ENCODE measurements at places on chromosomes 2 and 18.

DNA sequence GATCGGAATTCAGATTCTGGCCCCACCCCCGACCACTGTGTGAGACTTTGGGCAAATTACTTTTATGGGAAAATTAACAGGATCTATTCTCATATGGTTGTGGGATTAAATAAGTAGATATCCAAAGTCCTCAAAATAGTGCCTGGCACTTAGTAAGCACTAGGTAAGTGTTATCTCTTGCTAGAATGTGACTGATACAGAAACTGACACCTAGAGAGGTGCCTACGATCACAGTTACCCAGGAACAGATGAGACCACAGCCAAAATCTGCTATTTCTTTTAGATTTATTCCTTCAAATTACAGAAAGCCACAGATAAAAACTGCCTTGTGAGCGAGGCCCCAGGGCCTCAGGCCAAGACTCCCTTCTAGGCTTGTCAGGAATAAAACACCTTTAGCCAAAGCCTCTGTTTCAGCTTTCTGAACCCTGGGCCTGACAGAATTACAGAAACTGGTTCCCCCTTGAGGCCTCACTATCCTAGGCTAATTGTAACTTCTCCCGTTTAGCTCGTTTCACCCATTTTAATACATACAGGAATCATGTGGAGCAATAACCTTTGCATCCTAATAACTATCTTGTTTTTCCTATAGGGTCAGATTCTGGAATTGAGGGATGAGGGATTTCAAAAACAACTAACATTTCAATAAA is 22.3 kb upstream of the CHMP1B start:
- DNase-seq, result no peak

DNA sequence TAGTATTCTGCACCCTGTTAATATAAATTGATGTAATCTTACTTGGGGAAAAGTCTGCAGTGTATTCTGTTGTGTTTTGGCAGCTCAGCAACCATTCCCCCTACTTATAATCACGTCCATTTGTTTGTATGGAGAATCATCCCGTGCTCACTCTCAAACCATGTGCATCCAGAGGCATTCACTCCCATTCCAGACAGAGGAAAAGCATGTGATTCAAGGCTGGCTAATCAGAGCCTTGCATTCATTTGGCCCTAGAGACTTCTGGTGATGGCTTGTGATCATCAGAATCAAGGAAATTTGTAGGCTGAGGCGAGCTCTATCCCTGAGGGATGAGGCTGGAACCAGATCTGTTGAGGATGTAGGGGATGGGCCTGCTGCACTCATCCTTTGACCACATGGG is 5.1 kb upstream of the WIPF1 start:
- no peak for DNase-seq

GRCh38 chr2:116833052-116833451 is 981.4 kb upstream of the DDX18 start:
- DNase-seq, result no peak

- no peak for DNase-seq
Measured at GRCh38 chr2:212409560-212409959, 129.0 kb downstream of the ERBB4 start.

DNA sequence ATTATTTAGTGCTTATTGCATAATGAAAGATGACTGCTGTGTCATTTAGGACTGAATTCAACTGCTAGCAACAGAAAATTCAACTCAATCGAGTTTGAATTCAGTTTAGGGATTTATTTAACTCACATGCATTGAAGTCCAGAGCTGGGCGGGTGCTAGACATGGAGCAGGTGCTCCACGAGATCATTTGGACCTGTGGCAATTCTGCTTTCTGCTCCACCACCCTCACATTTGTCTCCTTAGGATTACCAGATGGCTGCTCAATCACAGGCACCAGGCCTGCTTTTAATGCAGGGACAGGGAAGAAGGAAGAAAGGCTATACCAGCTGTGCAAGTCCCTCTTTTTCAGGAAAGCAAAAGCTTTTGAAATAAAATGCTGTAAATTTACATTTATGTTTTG is 572.9 kb upstream of the SLC8A1 start:
- DNase-seq, result no peak

- no peak for DNase-seq
Measured at GRCh38 chr2:133518700-133519344, 49.4 kb downstream of the NCKAP5 start.

GRCh38 chr2:139916822-139917221 is 1136.6 kb upstream of the NXPH2 start:
- DNase-seq, result no peak

DNA sequence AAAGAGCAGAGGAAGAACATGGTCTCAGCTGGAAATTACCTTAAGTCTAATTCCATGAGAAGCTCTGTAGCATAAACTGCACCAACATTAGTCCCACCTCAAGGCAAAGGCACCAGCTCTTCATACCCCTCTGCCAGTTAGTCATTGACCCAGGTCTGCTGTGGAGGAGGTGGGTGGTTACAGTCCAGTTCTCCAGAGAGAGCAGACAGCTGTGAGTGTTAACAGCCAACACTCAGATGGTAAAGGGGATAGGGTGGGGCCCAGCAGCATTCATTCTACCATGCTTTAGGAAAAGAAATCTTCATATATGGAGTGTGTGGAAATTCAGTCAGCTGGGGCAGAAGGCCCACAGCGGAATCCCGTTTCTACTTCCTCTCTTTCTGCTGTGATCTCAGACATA is 159.7 kb upstream of the FBXO11 start:
- DNase-seq, result no peak

GRCh38 chr2:18976168-18976961 is 382.1 kb downstream of the OSR1 start:
- DNase-seq, result no peak

DNA sequence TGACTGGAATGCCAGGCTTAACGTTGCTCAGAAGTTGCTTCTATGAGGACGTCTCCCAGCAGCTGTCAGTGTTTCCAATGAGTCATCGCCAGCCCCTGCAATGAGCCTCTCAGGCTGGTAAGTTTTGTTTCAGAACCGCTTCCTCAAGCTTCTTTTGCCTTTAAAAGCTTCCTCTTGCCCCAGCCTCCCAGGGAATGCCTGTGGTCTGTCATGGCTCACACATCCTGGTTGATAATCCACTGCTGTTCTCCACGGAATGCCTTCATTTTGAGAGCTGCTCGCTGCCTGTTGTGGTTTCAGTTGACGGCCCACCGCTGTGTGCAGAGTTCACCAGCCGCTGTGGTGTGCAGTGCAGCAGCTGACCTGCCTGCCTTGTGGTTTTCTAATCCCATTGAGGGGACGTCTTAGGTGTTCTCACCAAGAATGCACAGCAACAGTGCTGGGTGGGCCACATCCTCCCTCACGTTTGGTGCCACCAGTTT is 96.4 kb downstream of the RTP5 start:
- no peak for DNase-seq

DNA sequence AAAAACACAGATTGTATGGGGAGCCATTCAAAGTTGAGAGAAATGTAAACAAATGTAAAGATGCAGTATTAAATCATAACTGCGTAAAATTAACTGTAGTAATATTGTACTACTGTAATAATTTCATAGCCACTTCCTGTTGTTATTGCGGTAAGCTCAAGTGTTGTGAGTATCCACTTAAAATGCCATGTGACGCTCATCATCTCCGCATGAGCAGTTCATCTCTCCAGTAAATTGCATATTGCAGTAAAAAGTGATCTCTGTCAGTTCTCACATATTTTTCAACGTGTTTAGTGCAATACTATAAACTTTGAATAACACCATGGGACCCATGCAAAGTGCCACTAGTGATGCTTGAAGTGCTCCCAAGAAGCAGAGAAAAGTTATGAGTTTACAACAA is 41.8 kb upstream of the SP3 start:
- no peak for DNase-seq

GRCh38 chr18:74291472-74291770 is 342 bp downstream of the CYB5A start:
- no peak for DNase-seq

DNA sequence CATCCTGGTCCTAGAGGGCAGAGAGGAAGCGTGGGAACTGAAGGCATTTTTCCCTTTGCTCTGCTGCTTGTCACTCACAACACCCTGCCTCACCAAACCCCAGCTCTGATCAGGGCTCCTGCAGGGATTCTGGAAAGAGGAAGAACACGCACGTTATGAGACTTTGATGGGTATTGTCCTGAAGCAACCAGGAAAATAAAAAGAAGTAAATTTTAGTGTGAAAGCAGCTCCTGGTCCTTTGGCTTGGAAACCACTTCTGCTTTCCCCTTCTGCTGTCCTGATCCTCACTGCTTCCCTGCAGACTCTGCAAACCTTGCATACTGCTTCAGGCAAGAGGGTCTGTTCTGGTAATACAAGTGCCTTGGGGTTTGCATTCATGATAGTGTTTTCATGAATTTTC is 164.1 kb downstream of the SLC8A1 start:
- DNase-seq, result no peak

GRCh38 chr2:222959358-222959757 is 92.6 kb upstream of the KCNE4 start:
- DNase-seq, result no peak

GRCh38 chr18:37464257-37464656 is 101.3 kb downstream of the CELF4 start:
- no peak for DNase-seq

GRCh38 chr2:10686176-10686730 is 3.5 kb downstream of the NOL10 start:
- no peak for DNase-seq

DNA sequence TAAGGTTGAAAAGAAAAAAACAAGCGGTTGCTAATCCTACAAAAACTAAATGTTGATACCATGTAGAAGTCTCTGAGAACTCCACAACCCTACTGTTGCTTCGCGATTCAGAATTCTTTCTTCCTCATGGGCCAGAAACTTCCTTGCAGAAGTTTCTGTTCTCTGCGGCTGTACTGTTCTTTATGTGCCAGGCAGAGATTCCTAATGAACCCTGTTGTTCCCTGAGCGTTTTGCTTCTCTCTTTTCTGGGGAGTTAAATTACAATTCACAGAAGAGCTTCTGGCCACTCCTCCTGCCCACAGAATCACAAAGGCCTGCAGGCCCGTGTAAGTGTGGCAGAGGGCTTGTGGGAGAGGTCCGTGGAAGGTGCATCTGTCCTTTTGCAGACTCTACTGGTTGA is 1.8 kb upstream of the THNSL2 start:
- no peak for DNase-seq

DNA sequence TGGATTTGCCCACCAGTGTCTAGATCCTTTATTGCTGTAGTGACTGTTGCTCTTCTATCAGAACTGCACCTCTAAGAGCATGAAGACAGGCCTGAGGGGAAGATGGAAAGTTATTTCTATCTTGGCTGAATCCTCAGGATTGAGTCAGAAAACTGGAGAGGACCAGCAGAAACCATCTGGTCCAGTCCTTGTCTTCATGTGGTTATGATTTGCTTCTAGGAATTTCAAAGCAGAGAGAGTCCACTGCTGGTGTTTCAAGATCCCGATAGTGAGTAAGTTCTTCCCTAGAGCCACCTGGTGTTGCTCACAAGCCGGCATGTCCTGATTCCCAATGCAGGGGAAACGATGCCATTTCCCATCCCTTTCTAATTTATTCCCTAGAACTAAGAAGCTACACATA is 84.2 kb downstream of the NCKAP5 start:
- no peak for DNase-seq

DNA sequence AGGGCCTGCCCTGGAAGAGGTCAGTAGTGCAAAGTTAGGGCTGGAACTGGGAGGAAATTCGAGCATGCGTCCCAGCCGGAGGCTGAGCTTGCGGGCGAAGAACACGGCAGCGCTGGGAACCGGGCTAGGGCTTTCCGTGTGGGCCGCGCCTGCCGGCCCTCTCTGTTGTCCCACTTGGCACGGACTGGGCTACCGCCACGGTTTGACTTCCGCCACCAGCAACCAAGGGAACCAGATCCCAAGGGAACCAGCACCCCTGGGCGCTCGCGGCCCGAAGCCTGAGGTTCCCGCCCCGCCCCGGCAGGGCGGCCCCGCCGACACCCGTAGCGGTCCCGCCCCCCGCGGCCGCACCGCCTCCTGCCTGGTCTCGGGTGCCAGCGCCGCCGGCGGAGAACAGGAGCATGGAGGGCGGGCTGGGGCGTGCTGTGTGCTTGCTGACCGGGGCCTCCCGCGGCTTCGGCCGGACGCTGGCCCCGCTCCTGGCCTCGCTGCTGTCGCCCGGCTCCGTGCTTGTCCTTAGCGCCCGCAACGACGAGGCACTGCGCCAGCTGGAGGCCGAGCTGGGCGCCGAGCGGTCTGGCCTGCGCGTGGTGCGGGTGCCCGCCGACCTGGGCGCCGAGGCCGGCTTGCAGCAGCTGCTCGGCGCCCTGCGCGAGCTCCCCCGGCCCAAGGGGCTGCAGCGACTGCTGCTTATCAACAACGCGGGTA is at the start of gene SPR:
SPR (plus strand) TSS at position 377 of the 708 bp plus-strand sequence; CDS start at position 402, 25 bp downstream.
- DNase-seq, result peak; percentile 93
